ENCODE measurements at places on chromosomes 7 and 10.

GRCh38 chr7:43111630-43112458, 603 bp upstream of the HECW1 start:
- DNase-seq, result no peak

- no peak for DNase-seq
These were observed 65.5 kb downstream of the ATAD1 start for GRCh38 chr10:87752566-87752965.

GRCh38 chr7:23285657-23286646, 13.2 kb upstream of the MALSU1 start:
- no peak for DNase-seq

- no peak for DNase-seq
These were observed 203.9 kb upstream of the NEBL start for GRCh38 chr10:21100871-21101514.

DNA sequence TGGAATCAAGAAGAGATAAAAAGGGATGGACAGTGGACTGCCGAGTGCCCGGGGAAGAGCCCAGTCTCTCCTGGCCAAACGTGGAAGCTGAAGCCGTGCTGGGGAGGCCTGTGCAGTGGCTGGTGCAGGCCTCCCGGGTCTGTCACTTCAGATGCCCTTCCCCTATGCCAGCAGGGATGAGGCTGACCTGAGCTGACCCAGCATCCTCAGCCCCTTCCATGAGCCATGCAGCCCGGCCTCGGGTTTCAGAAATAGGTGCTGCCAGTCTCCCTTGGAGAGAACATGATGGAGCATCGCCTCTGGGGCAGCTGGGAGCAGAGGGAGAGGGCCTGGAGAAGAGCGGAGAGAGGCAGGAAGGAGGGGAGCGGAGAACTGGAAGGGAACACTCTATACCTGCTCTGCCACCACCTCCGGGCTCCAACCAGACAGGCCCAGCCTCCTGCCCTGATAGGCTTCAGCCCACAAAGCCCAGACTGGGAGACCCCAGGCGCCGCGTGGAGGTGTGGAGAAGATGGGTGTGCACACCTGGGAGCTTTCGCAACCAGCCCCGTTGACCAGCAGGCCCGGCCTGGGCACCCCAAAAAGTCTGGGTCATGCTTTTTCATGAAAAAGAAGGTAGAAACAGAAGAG, 68.6 kb upstream of the PPP2R2D start:
- no peak for DNase-seq

All from mucosa of gallbladder (tissue), 1 donor.